ENCODE measurements at places on chromosomes 16 and 17.

DNA sequence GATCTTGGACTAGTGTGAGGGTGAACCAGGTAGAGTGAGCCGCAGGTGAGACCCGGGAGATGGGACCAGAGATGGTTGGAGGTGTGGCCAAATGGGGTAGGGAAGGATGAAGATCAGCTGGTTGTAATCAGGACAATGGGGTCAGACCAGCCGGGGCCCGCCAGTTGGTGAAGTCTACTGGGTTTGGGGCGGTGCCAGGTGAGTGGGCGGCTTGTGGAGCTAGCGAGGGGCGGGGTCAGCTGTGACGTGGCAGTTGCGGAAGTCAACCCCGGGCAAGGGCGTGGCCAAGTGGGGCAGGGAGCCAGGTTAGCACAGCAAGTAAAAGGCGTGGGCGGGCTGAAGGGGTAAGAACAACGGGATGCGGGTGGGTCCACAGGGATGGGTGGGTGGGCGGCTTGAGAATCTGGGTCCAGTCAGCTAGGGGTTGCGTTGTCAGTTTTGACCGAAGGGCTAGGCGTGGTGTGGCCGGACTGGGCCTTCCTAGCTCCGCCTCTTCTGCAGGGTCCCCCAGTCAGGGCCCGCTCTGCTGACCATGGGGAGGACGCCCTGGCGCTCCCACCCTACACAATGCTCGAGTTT, 25.5 kb upstream of the ALKBH5 start:
- peak; percentile 98 for DNase-seq

DNA sequence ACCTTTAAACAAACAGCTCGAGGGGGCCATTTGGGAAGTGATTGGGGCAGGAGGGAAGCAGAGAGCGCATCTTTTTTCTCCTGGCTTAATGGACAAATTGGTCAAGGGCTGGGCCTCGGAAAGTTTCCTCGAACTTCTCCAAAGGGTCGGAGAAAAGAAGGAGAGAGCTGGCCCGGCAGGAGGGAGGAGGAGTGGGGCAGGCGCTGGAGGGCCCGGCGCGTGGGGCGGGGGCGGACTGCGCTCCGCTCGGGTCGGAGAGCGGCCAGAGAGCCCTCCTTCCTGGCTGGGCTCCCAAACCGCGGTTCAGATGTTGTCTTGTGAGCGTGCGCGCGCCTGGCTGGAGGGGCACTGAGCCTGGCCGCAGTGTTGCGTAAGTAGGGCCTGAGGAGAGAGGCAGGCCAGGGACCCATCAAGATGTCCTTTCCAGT, 1.2 kb downstream of the MMP2 start:
- no peak for DNase-seq

DNA sequence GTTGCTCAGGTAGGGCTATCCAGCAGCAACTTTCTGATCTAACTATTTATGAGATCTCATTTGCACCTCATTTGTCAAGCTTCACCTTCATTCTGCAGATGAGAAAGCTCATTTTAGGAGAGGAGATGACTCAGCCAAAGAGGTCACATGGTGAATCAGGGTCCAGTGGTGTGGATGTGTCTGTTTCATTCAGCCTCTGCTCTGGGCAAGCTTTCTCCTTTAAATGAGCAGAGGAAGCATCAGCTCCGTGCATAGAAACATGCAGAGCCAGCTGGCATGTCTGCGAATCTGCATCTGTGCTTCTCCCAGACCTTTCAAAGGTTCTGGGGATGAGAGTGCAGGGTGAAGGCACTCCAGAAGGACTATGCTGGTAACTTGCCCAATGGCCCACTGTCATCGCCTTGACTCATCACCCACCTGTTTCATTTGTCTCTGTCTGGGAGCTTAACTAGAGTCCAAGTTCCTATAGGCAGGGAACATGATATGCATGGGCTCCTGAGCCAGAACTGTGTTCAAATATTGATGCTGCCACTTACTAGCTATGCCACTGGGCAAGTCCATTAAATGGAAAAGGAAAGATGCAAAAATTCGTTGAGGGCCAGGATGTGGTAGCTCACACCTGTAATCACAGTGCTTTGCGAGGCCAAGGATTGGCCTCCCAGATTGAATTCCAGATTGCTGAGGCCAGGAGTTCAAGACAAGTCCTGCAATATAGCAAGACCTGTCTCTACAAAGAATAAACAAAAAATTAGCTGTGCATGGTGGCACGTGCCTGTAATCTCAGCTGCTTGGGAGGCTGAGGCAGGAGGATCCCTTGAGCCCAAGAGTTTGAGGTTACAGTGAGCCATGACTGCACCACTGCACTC, 67.1 kb upstream of the NLK start:
- no peak for DNase-seq

GRCh38 chr16:72886346-72886974, 161.5 kb downstream of the ZFHX3 start:
- no peak for DNase-seq

- DNase-seq = no peak
These were observed 226.6 kb downstream of the SPECC1 start for GRCh38 chr17:20235747-20236146.

GRCh38 chr17:65797809-65798208, 236.4 kb upstream of the AXIN2 start:
- peak; percentile 43 for DNase-seq

- peak; percentile 95 for DNase-seq
These were observed at the start of gene RFFL for GRCh38 chr17:35063514-35064223. Gene RFFL (minus strand): TSS chr17:35063707. CDS start chr17:35026553, 37,154 bp downstream.

- peak; percentile 46 for DNase-seq
These were observed 5.8 kb upstream of the RARA start for GRCh38 chr17:40303009-40303657.

- DNase-seq = no peak
These were observed 87.6 kb downstream of the HS3ST2 start for GRCh38 chr16:22901563-22901962.

GRCh38 chr17:42975265-42975664, 4.6 kb downstream of the PTGES3L start:
- no peak for DNase-seq

DNA sequence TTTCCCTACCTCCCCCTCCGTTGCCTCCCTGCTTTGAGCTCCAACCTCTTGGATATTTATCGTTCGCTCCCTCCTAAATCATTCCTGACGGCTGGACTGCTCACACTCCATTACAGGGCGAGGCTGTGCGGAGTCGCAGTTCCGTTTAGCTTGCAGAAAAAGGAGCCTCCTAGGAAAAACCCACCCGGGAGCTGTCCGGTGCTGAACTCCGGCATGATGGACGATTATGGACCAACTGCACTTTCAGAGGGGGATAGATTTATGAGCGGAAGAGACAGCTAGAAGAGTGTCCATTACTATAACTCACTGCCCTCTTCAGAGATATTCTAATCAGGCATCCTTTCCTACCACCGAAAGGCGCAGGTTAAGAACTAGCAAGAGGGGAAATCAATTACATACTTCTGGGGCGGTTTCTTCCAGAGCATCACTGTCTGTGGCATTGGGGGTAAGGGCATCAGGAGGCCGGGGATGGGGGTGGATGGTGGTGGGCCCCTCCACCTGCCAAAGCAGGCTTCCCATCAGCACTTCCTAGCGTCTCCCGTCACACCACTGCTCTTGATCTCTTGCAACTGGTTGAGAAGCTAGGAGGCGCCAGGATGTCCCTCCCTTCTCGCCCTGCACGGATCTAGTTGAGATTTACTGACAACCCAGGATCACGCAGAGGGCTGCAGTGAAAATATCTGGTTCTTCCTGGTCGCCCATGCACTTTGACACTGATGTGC, 251.2 kb downstream of the ENGASE start:
- DNase-seq = no peak

DNA sequence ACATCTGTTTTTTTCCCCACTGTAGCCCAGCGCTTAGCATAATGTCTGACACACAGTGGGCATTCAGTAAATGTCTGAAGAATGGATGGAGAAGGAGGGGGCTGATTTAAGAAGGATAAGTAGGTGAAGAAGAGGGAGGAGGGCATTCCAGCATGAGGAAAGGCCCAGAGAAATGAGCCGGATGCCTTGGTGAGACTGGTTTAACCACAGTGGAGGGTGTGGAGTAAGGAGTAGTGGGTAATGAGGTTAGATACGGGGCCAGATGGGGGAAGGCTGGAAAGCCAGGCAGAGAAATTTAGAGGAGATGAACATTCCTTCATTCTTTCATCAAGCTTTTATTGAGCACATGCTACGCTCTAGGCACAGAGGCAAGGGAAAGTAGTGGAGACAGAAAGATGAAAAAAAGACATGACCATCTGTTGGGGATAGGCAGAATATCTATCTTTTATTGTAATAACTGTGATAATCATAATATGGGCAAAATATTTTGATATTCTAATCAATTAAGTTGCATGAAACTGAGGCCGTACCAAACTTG, 43.7 kb upstream of the NFAT5 start:
- no peak for DNase-seq

GRCh38 chr17:10162096-10162495, 36.3 kb downstream of the GAS7 start:
- DNase-seq = no peak
